Suppressor macrophage (primary cell): ENCODE measurements at places on chromosomes 5 and 9.

DNA sequence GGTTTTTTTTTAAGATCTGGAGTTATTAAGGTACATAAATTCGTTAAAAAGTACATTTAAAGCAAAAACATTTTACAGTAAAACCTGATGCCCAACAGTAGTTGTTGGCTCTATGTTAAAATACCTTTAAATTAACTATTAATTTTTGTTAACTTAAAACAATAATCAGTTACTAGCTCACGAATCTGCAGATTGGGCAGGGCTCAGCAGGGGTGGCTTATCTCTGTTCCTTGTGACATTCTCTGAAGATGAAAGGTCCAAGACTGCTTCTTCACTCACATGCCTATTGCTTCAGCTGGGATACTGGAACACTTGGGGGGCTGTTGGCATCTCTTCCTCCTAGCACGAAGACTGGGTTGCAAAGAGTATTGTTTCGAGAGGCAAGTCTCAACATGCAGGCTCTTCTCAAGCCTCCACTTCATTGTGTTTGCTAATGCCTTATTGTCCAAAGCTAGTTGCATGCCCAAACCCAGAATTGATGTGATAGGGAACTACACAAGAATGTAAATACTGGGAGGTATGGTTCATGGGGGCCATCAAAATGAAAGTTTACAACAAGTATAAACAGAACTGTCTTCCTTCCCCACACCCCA is 46.6 kb downstream of the MAP3K1 start:
- DNase-seq = no peak

- no peak for DNase-seq
These were observed 163.5 kb upstream of the MSX2 start for GRCh38 chr5:174560861-174561260.

DNA sequence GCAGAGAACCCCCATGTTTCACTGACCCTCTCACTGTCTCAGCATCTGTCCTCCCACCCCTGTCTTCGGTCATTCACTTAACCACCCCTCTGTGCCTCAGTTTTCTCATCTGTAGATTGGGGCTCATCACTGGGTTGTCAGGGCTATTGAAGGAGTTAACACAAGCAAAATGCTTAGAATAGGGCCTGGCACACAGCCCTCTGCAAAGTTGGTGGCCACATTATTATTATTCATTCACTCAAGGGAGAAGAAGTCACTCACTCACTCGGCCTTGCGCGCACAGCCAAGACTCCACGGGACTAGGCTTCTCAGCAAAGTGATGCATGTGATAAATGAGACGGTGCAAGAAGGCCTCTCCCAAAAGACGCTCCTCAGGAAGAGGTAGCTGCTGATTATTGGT is 8.0 kb downstream of the PDGFRB start:
- no peak for DNase-seq

GRCh38 chr5:88502179-88503040 is 233.8 kb upstream of the TMEM161B start:
- DNase-seq = no peak

DNA sequence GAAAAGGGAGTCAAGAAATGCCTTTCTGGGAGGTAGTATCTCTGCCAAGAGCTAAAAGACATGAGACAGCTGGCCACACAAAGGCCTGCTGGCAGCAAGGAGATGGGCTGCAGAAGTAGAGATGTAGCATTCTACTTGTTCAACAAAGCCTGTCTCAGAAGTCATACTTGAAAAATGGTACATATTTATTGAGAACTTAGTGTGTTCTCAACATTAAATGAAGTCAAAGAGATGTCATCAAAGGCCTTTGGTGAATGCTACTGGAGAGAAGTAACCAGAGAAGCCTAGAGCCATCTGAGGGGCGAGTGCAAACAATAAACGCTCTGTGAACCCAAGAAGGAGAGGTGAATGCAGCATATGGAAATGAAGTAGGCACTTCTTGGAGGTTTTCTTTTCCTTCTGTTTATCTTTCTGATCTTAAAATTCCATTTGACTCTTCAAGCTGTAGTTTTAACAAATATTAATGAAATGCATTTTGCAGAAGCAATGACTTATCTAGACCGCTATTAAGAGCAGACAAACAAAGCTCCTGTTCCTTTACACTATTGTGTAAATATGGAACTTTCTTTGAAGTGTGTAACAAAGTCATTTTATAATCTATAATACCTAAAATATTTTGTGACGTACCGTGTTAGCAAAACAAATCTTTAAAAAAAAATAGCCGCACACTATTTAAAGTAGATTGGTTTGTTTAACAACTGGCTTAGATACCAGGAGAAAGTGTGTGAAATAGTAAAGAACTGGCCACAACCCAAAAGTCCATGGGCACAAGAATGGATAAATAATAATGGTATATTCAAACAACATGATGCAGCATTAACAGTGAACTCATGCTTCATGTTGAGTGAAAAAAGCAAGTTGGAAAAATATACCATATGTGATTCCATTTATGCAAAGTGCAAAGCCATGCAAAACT is 70.2 kb downstream of the ZNF608 start:
- no peak for DNase-seq

DNA sequence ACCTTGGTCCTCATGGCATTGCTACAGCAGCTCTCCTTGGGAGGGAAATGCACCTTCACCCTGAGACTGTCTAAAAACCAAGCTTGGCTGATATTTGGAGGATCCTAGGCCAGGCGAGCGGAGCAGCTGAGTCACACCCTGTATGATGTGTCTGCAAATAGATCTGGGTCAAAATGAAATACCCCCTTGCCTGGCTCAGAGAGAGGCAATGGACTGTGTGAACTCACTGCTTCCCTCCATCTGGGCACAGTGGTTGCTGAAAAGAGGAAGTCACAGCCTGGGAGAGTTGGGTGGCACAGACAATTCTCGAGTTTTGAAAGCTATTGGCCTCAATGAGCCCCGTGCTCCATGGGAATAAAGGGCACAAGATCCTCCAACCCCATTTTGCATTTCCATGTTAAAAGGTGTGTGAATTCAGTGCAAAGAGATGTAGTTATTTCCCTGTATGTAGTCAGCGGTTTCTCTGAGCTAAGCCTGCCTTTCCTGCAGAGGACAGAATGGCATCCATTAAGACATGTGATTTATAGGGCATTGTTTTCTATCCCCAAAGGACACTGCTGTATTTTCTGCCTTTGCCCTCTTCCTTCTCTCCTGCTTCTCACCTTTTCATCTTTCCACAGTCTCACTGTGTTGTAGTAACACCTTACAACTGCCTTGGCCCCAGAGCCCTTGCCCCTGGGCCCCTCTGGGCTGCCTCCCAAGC is 177.2 kb downstream of the GADD45G start:
- DNase-seq = peak; percentile 87

DNA sequence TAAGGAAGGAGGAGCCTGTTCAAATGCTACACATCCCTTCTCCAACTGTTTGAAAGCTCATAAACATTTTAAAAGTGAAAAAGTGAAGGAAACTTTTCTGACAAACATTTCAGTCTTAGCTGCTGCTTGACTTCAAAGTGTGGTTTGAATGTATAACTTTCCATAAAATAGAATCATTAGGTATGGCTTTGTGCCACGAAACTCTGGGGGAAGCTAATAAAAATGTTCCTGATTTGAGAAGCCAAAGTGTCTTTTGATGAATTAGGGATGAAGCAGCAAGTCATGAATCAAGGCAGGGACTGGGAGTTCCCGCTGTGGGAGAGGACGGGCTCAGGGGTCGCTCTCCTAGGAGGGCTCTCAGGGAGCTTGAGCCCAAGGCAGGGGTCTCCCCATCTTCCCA is 15.3 kb downstream of the MVB12B start:
- no peak for DNase-seq

DNA sequence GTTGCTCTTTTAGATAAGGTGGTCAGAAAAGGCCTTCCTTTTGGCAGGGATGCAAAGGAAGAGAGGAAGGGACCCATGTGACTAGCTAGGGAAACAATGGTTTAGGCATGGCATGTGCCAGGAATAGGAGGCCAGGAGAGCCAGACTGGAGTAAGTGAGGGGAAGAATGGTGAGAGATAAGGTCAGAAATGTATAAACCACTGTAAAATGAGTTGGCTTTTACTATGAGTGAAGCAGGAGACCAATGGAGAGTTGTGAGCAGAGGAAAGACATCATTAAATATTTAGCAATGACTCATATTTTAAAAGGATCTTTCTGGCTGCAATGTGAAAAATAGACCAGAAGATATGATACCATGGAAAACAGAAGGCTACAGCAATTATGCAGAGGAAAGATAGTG is 50.9 kb downstream of the AP3B1 start:
- DNase-seq = no peak

- no peak for DNase-seq
These were observed 19.4 kb downstream of the UBE2QL1 start for GRCh38 chr5:6468104-6468503.

DNA sequence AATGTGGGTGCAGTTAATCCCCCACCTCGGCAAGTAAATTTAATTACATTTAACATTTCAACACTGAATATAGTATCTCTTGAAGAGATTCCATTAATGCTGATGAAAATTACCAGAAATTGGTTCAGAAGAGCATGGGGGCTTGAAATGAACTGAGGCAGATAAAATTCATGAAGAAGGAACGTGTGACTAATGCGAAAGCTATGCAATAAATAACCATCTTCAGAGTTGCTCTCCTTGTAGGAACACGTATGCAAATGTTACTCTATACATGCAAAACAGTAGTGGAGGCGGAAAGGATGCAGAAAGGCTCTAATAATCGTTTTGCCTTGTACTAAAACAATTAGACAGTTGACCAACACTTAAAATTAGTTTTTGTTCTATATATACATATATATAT is 320.2 kb downstream of the CTNND2 start:
- DNase-seq = no peak

DNA sequence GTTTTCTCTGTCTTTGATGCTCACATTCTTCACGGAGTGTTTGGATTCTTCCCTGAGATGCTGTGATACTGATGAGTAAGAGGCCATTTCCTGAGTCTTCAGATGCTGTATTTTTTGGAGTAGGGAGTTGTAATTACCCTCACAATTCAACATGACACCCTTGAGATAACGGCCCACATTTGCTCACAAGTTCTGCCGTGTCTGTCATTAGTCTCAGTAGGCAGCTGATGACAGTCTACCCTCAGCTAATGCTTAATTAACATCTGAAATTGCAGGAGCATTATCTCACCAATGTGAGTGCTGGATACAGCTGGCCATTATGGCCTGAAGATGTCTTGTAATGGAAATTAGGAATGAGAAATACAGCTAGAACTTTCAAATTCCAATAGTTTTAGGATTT is 307.1 kb upstream of the ADCY2 start:
- DNase-seq = no peak

- no peak for DNase-seq
These were observed 125.6 kb downstream of the NXNL2 start for GRCh38 chr9:88660611-88661010.

DNA sequence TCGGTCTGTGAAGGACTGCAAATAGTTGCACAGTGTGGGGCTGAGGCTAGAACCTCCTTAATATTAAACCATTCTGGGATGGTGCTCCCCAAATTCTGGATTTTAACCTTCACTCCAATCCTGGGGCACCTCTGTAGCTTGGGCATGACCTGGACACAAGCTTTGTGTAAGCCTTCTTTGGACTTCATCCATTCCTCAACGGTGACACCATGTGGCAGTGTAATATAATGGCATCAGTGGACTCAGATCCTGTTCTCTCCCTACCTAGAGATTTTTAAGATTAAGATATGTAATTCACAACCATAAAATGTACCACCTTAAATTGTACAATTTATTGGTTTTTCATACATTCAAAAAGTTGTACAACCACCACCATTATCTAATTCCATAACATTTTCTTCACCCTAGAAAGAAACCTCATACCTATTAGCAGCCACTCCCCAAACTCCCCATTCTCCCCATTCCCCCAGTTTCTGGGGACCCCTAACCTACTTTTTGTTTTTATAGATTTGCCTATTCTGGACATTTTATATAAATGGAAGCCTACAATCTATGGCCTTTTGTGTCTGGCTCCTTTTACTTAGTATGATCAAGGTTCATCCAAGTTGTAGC is 4.8 kb upstream of the PLGRKT start:
- peak; percentile 82 for DNase-seq

DNA sequence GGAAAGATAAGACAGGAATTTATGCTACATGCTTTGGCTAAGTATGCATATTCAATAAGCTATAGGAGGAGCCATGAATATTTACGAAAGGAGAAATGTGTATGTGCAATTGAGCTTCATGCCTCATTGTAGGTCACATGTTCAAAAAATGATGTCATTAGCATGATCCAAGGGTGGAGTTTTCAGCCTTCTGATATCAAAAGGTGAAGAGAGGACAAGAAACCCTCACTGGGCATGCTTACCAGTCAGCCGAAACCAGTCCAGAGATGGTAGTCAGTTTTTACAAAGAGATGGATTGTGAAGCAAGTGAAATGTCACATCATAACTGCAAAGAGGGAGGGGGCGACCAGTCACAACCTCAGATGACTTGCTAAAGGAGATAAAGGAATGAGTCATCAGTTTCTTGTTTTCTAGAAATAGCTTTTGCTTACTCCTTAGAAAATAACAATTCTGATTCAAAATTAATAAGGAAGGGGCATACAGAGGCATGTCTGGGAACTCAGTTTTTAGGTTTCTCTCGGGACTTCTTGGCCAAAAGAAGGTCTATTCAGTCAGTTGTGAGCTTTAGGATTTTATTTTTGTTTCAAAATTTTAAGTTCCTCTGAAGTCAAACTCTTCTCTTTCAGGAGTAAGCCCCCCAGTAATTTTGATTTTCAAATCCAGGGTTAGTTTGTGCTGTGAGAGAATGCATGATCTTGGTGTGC is 1067.8 kb upstream of the EDIL3 start:
- no peak for DNase-seq

DNA sequence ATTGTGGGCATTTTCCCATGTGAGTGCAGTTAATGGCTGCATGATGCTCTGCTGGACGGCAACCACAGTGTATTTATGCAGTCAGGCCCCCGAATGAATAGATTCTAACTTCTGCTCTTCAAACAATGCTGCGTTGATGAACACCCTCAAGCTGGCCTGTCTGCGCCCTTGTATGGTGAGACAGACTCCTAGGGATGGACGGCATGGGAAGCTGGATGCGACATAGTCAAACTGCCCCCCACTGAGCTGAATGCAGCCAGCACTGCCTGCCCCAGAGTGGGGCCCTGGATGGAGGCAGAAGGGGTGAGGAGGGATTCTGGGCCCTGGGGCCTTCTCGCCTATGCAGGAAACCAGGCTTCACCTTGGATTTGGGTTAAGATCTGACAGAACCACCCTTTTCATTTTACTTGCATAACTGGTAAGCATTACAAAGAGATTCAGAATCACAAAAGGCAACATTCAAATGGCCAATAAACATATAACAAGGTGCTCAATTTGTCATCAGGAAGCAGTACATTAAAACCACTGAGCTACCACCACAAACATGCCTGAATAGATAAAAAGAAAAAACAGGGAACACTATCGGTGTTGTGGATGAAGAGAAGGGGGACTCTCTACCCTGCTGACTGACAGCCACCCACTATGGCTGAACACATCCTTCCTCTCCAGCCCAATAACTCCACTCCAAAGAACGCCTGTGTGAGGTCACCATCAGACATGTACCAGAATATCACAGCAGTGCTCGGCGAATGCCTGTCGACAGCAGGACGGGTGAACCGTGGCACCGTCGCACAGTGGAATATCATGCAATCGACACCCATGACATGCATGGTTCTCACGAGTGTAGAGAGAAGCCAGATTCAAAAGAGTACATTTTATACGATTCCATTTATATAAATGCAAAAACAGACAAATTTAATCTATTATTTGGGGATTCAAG is 79.1 kb downstream of the RAPGEF1 start:
- DNase-seq = no peak

GRCh38 chr5:111454776-111455175 is 57.6 kb downstream of the STARD4 start:
- no peak for DNase-seq
